ENCODE measurements at places on chromosomes 2 and 18.

DNA sequence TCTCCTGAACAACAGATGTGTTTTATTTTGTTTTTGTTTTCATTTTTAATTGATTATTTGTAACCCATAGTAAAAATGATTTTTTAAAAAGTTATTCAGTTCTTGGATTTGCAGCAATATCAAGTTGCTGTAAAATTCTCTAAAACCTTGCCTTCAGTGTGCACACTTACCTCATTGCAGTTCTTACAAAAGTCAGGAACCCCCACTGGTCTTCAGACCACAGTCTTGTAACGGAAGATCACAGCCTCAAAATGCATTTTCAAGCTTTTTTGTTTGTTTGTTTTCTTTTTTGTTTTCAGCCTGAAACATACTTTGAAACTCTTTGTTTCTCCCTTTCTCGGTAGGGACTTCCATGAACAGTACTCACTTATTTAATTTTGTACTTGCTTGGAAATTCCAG lies 1012.8 kb upstream of the GYPC start:
- DNase-seq = no peak

DNA sequence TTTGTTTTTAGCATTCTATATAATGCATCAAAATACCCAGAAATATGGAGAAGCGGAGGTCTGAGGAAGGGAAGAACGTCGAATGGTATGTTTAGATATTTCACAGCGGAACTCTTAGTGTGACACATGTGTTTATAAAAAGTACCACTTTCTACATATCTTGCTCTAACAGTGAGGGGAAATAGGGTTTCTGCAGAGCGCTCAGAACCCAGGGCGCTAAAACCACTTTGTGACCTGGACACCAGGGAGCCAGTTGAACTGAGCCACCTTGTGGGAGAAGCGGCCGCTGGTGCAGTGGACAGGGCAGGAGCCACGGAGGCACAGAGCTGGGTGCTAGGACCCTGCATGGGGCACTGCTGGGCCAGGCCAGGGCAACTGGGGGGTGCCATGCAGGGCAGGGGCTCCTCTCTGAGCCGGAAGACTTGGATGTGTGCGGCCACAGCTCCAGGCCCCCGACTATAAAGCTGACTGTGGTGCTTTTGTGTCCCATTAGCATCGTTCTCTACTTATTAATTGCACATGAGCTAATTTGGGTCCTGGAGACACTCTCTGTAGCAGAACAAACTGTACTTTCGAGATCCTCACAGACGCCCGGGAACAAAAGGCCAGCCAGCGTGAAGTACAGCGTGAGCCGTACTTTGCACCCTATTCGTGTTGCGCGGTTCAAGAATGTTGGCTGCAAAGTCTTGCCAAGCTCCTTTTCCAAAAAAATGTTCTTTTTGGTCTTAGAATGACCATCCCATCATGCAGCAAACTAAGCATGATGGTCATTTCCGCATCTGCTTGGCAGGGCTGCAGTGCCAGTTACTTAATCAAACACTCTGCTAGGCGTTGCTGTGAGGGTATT lies 151.9 kb upstream of the ALKAL2 start:
- DNase-seq = no peak

DNA sequence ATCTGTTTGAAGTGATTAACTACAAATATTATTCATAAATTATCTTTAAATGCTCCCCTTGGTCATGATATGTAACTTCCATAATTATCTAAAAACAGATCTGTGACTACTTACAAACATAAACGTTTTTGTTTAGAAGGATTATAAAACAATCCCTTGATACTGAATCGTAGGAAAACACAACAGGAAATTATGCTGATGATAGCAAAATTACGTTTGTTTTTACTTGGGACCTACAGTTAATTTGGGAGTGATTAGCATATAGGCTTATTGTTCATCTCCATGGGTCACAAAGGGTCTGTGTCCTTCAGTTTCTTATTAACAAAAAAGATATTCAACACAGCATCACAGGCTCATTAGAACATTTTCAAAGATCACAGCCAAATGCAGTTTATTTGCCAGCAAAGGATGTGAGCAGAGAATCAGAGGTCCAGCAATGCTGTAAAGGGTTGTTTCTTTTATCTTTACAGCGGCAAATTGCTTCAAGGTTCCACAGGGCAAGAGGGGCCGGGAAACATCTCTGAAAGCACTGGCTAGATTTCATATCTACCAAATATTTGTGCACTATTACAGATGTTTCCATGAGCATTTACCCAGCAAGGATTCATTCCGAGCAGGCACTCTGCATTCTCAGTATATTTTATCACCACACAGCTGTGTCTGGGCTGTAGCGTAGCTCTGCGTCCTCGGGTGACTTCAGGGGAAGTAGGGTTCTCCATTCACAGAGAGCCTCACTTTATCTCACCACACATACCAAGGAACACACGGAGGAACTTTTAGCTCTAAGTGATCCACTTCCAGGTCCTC lies 4.1 kb downstream of the CCDC195 start:
- DNase-seq = no peak

DNA sequence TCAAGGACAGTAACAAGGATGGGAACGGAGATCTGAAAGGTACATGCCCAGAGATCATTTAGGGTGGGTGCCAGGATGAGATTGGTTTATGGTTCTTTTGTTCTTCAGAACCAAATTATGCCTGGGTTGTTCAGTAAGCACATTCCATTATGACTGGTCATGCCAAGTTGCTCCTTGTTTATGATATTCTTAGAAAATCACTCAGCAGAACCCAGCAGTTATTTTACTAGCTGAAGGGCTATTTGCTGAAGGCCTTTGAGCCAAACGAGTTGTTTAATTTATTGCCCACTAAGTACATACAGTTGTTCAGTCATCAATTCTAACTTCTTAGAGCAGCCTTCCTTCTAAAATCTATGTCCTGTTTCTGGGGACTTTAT lies 635 bp downstream of the SLC3A1 start:
- DNase-seq = no peak

GRCh38 chr2:182049372-182050148 lies 63.9 kb downstream of the PPP1R1C start:
- DNase-seq = no peak

DNA sequence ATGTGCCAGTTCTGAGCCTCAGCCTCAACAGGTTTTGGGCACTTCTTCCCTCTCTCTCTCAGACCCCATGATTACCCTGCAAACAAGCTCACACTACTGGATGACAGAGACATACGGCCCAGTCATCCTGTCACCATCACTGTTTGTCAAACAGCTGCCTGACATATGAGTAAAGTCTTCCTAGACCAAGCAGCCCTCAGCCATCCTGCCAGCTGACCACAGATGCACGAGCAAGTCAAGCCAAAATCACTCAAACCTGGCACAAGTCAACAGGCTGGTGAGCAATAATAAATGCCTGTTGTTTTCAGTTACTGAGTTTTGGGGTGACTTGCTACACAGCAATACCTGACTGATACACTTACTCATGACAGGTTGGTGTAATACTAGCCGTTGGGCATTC lies 75.5 kb upstream of the KLF7 start:
- no peak for DNase-seq

DNA sequence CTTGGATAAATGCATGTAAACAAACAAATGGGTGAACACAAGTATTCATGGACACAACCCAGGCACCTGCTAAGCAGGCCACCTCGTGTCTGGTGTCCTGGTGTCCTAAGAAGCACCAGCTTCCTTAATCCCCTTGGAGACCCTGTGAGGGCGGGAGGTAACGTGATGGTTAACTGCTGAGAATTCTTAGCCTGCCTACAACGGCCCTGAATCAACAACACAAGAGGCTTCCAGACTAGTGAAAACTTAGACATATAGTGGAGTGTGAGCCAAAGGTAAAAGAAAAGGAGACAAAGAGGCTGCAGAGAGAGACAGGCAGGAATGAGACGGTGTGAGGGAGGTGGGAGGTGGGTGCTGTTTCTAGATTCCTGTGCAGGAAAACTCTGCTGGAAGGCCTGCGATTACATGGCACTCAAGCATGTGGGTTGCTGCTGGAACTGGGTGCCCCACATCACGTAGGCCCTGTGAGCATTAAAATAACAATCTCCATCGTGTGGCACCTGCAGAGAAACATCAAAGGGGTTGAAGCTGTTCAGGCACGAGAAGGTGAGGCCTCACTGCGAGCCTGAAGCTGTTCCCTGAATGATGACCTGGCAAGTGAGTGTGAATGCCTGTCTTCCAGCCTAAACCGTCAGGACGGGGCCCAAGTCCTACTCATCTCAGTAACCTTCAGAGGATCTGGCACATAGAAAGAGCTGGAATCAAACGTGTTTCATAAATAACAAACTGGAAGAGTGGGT lies 64.2 kb downstream of the RPL37A start:
- no peak for DNase-seq

DNA sequence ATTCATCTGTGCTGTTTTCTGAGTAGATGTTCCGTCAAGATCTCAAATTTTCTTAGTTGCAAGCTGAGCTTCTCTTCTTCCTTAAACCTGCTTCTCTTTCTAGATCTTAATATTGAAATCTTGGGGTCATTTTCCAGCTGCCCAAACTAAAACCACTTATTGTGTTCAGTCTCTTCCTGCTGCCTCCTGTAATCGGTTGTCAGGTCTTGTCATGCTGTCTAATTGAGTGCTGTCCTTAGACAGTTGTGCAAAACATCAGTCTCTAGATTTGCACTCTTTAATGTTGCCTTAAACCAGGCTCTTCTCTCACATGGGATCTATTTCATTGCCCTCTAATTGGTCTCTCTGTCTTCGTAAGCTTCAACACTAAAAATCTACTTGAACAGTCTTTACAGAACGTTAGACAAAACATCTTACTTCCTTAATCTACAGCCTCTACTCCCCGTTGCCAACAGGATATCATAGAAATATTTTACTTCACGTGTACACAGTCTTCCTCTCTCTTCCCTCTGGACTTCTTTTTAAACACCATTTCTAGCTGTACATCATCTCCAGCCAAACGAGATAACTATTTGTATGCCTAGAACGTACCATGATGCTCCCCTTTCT lies 34.9 kb downstream of the GPD2 start:
- DNase-seq = no peak

- no peak for DNase-seq
Observed at GRCh38 chr2:144343145-144343544, 176.8 kb downstream of the ZEB2 start.

DNA sequence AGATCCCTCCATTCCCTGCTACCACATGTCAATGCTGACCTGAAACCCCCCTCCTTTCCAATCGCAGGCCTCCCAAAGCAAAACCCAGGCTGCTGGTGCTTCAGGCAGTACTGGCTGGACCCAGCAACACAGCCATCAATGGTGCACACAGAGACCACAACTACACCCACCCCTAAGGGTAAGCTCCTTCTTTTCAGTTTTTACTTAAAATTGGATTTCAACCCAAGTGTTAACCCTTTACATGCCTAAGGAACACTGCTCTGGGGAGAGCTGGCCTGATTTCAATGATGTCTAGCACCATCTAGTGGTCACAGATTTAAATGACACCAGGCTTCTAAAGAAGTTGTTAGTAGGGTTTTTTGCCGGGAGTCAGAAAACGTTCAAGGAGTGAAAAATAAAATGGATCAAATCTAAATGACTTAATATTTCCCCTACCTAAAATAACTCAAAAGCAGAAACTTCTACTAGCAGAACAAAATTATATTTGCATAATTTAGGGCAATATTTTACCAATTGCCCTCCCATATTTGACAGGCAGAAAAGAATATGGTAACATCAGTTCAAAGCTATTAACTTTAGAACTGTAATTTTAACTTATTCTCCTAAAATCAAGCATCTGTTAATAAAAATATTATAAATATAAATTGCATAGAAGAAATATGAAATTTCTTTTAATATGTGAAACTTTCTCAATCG lies 24.6 kb downstream of the FECH start:
- peak; percentile 76 for DNase-seq

DNA sequence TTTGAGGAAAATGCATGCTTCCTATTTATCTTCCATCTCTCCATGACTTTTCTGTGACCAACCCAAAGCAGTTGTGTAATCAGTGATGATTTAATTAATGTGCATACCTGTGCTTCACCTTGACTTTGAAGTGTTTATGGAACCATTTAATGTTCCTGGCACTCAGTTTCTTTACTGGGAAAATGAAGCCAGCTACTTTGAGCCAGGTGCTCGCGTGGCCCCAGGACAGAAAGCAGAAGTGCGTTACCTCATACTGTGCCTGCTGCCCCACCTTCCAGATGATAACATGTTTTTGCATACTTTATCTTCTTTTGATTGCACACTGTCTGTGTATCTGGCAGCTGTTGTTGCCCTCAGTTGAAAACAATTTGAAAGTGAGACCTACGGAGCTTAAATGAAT lies 61.3 kb downstream of the PMAIP1 start:
- DNase-seq = peak; percentile 71

Data from Karpas-422 (cell line).